ENCODE measurements at places on chromosomes 11 and 22.
A peak's percentile ranks its signal among the peaks of the same experiment; 100 is the strongest.

DNA sequence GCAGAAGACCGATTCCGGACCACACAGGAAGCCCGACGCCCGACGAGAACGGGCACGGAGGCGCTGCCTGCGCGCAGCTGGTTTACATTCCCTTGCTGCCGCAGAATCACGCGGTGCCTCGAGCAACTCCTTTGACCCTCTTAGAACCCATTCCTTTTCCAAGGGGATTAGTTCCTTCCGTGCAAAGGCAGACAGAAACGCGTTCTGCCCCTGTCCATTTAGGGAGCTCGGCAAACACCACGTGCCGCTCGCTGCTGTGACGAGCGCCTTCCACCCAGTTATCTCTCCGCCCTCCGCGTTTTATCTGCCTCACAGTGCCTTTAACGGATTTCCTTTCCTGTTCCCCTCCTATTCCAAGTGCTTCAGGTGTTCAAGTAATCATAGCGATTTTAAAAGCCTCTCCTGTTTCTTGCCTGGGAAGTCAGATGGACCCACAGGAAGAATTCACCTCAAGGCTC, 24.1 kb upstream of the MICAL3 start:
- no peak for DNase-seq

DNA sequence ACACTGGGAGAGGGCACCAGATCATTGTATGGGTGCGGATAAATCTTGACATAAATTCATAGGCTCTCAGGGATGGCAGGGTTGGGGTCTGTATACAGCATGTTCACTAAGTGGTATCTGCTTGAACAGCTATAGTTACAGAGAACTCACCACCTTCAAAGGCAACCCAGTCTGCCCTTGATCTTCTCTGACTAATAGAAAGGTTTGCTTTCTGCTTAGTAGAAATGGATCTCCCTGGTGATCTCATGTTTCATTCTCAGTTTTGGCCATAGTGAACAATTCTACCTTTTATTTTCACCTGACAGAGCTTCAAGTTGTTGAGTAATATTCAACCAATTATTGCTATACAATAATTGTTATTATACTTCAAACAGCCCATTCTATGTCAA, 32.4 kb downstream of the CNTF start:
- no peak for DNase-seq

GRCh38 chr11:7381937-7382336, 103.4 kb upstream of the OLFML1 start:
- DNase-seq, result no peak

DNA sequence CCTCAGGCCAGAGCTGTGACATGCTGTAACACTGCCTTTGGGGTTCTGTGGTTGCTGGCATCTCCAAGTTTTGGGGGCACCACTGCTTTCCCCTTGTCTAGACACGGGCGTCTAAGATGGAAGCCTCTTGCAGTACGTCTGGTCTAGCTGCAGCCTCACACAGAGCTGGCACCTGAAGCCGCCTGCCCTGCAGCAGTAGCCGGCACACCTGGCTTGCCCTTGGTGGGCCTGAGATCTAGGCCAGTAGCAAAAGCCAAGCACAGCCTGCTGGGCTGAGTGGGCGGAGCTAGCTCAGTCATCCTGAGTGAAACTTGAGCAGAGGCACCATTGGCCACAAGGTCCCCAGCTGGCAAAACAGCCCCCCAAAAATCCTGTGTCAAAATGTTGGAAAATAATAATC, 154.2 kb downstream of the DLG2 start:
- DNase-seq, result no peak

DNA sequence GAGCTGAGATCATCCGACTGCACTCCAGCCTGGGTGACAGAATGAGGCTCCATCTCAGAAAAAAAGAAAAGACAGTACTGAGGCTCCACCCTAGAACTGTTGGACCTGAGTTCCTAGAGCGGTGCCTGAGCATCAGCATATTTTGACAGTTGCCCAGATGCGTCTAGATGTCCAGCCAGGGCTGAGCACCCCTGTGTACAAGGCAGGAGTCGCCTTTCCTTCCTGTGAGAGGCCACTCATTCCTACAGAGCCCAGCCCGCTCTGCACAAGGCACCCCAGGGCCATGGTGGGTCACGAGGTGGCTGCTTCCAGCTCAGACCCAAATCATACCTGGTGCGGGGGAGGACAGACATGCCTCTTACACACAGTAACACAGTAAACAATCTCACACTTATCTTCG, 15.9 kb downstream of the SAMM50 start:
- DNase-seq, result no peak

- peak; percentile 45 for DNase-seq
Observed at GRCh38 chr22:20174785-20175596, 24.1 kb upstream of the CCDC188 start.

- DNase-seq, result peak; percentile 1
Observed at GRCh38 chr22:18947905-18948304, 11.8 kb upstream of the PRODH start.

- no peak for DNase-seq
Observed at GRCh38 chr11:125068368-125068767, 5.3 kb downstream of the SLC37A2 start.

DNA sequence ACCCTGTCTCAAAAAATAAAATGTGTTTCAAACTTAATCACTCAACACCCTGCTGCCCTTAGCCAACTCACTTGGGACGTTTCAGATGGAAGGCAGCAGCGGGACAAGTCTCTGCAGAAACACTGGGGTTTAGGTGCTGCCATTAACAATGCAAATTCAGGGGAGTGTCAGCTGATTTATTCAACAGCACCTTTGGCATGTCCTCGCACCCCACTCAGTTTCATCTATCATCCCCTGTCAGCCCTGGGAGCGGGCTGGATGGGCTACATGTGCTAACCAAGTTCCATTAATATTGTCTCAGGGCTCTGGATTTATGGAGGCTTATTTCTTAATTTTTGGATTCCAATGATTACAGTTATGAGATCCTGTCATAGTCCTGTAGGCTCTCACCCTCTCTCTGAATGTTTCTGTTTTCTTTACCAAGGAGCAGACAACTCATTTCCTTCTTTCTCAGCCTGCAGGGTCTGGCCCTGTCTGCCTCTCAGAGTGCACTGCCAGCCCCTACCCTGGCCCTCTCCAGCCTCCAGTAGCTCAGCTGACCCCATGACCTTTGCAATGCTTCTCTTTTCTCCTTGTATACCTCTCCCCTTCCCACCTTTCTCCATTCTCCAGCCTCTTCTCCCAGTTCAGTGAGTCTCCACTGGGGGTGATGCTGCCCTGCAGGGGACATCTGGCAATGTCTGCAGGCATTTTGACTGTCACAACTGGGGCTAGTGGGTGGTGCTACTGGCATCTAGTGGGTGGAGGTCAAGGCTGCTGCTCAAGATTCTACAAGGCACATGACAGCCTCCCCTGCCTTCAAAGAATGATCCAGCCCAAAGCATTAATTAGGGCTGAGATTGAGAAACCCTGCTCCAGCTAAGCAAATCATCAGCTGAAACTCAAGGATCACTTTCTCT, 79.0 kb downstream of the APIP start:
- no peak for DNase-seq

GRCh38 chr11:126434950-126435335, 79.5 kb downstream of the ST3GAL4 start:
- no peak for DNase-seq

DNA sequence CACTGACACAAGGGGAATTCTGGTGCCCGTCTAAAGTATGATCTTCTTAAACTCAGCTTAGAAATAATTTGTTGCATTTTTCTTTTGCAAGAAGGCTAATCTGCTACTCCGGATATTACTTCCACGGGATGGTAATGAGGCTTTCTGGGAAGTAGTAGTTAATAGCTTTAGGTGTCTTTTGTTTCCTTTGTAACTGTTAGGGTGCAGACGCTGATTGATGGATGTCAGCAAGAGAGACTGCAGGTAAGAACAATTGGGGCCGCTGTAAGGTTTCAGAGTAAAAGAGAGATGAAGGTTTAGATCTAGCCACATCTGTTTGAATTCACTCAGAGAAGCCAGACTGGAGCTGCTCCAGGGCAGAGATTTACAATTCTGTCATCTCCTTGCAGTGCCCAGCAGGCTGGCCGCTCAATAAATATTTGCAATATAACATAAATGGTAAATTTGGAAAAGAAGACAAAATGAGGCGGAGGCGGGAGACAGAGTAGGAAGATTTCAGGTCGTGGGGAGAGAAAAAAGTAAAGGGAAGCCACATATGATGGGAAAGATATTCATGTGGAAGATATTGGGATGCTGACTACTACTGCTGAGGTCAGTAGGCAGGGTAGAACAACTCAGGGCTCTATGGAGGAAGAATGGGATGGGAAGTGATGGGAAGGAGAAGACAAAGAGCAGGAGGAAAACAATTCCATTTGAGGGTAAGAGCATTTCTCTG, 320.5 kb downstream of the AASDHPPT start:
- no peak for DNase-seq

GRCh38 chr11:84227970-84228665, 942.0 kb upstream of the CCDC90B start:
- no peak for DNase-seq

DNA sequence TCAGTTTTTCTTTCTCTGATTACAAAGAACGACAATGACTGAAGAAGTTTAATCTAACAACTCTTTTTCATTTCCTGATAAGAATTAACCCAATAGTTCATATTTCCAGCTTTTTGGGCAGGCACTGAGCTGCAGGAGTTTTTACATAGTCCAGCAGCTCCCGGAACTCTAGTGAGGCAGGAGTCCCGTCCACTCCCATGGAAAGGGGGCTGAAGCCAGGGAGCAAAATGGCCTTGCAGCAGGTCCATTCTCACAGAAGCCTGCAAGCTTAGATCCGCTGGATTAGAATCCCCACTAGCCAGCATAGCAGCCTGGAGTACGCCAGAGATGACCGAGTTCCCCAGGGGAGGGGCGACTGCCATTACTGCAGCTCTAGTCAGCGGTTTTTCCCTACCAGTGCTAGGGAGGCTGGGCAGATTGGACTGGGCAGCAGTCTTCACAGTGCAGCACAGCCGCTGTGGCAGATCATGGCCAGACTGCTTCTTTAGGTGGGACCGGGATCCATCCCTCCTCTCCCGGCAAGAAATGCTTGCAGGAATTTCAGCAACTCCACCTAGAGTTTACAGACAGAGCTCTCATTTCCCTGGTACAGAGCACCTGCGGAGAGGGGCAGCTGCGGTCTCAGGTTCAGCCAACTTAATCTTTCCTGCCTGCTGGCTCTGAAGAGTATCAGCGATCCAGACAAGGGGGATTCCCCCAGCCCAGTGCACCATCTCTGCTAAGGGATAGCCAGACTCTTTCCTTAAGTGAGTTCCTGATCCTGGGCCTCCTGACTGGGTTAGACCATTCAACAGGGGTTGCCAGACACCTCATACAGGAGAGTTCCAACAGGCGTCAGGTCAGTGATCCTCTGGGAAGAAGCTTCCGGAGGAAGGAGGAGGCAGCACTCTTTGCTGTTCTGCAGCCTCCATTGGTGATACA, 742 bp upstream of the CASP4 start:
- DNase-seq, result no peak

DNA sequence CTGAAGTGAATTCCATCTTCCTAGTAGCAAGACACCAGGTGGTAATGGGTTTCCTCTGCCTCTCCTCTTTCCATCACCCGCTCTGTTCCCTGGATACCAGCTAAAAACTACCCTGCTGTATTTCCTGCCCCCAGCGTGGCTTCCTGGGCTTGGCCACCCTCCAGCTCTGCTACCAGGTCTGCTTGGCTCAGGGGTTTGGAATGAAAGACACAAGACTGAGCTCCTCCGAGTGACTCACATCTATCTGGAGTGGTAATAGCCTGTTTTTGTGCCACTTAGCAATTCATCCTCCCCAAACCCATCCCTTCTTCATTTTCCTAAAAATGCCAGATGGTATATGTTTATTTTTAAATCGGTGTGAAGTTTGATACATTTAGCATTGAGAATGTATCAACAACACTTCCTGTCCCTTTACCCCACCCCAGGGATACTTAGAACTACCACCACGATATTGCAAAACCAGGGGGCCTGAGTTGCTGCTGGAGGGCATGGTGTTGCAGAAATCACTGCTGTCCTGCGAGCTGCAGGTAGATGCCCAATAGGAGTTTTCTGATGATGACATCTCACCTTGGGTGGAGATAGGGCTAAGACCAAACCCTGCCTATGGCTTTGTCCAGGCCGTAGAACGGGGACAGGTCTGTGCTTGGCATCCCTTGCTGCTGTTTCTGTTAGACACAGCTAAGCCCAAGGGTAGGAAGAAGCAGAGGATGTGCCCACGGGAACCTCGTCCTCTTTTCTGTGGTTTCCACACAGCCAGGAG, 7.5 kb upstream of the MICAL3 start:
- DNase-seq, result no peak

Measured in endothelial cell (in vitro differentiated cells).